Gastrocnemius medialis (tissue), 4 donors: ENCODE measurements at places on chromosomes 7 and 10. TPM values are rescaled to one million over a fixed set of nuclear protein-coding genes. Genes with fewer than 3 reads are reported as not detected.

UNC5B gene
- 1.2 TPM for total RNA-seq

CDC14C gene
- total RNA-seq = not detected

GUSB gene
- 6.7 TPM for total RNA-seq

LLCFC1 gene
- not detected for total RNA-seq

IMMP2L gene
- 18.1 TPM for total RNA-seq

CACNA2D1 gene
- total RNA-seq = 102 TPM

ZNF804B gene
- total RNA-seq = not detected

ZWINT gene
- total RNA-seq = not detected

ATP6V0A4 gene
- total RNA-seq = not detected

CDNF gene
- 9.6 TPM for total RNA-seq

AGMO gene
- 0.11 TPM for total RNA-seq

ITGB8 gene
- total RNA-seq = 0.90 TPM

ETV1 gene
- total RNA-seq = 2.0 TPM

GRCh38 chr7:47493976-47494911 lies 87.7 kb downstream of the TNS3 start:
- no peak for DNase-seq

DNA sequence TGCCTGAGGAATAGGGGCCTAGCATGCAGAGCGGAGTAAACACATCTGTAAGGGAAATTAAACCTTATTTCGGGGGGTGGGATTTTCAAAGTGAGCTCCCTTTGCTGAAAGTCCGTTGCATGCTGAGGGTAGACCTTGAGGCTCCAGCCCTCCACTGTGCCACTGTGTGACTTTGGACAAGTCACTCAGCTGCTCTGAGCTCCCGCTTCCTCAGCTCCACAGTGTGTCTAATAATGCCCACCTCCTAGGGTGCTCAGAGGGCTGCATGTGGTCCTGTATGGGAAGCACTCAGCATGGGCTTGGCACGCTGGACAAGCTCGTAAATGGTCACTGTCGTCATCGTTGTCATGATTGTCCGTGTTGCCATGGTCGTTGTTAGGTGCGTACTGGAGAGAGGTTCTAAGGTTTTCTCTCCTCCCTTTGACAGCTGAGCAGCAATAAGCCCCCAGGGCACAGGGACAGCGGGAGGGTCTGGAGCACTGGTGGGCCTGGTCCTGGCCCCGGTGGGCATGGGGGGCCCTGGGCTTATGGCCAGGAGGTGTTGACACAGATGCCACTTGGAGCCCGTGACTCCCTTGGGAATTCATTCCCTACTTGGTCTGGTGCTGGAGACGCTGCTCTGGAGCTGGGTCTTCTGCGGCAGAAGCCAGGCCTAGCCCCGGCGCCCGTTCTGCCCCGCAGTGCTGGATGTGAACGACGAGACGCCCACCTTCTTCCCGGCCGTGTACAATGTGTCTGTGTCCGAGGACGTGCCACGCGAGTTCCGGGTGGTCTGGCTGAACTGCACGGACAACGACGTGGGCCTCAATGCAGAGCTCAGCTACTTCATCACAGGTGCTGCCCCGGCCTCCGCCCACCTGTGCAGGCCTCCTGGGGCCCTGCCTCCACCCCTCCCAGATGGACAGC lies 13.1 kb downstream of the C10orf105 start:
- DNase-seq = no peak

DNA sequence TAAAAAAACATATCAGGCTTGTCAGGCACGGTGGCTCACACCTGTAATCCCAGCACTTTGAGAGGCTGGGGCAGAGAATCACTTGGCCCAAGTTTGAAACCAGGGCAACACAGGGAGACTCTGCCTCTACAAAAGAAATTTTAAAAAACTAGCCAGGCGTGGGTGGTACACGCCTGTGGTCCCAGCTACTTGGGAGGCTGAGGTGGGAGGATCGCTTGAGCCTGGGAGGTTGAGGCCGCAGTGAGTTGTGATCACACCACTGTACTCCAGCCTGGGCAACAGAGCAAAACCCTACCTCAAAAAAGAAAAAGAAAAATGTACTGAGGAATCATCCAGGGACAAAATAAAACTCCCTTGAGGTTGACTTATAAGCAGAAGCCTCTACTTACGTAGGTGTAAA lies 149.9 kb upstream of the KLF14 start:
- no peak for DNase-seq

GRCh38 chr7:37149051-37149772 lies 299.5 kb downstream of the ELMO1 start:
- DNase-seq = no peak

DNA sequence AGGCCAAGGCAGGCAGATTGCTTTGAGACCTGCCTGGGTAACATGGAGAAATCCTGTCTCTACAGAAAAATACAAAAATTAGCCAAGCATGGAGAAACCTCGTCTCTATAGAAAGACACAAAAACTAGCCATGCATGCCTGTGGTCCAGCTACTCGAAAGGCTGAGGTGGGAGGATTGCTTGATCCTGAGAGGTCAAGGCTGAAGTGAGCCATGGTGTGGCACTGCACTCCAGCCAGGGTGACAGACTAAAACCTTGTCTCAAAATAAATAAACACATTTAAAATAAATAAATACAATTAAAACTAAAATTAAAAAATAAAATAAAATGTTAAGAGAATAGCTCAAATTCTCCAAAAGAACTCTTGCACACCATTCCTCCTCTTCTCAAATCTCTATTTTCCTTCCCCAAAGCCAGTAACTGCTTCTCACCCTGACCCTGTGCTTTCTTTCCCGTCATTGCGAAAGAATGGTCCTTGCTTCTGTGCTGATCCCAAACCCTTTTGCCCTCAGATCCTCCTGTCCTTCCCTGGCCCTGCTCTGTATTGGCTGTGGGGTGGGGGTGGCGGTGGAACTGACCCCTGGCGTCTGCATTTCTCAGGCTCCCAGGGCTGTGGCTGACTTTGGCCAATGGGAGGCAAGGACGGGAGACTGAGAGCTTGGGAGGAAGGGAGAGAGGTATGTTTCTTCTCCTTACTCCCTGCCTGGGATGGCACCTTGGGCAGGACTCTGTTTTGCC lies 12.4 kb downstream of the SRGN start:
- DNase-seq = no peak

DNA sequence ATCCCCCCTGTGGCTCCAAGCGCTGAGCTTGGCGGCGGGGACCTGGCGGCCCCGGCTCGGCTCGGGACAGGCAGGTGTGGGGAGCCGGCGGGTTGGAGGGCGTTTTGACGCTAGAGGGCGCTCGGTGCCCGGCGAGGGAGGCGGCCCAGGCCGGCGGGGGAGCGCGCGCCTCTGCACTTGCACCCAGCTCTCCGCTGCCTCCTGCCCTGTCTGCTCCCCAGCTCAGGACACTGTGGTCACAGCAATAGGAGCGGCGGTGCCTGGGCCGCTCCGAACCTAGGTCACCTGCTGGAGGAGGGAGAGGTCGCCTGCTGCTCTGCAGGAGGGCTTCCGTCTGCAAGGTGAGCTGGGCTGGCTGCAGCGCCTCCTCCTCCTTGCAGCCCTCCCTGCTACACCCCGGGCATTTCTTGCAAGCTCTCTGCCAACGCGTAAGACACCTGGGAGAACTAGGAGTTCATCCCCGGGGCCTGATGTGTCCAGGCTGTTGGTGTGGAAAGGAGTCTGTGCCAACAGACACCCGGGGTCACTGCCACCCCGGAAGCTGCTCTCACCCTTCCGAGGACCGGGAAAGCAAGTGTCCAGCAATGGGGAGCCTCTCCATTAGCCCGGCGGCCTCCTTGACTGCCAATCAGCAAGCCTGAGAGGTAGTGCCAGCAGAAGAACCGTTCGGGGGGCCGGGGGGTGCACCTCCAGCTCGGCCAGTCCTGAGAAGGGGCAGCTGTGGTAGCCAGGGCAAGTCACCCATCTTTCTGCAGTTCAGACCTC lies 620.4 kb downstream of the GALNT17 start:
- no peak for DNase-seq

GRCh38 chr10:27600930-27601329 lies 96.8 kb downstream of the RAB18 start:
- DNase-seq = no peak

DNA sequence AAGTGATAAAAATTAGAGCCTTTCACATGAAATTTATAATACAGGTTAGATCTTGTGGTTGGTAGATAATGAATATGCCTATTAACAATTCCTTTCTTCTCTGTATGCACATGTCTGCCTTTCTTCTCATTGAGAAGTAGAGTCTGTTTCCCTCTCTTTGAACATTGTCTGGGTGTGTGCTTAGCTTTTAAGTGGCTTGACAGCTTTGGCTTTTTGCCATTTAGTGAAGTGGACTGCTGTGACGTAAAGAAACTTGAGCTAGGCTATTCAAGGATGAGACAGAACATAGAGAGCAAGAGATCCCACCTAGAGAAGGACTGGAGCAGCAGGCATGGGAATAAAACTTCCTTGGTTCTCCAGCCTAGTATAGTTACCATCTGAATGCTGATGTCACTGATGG lies 996.7 kb upstream of the CELF2 start:
- no peak for DNase-seq

DNA sequence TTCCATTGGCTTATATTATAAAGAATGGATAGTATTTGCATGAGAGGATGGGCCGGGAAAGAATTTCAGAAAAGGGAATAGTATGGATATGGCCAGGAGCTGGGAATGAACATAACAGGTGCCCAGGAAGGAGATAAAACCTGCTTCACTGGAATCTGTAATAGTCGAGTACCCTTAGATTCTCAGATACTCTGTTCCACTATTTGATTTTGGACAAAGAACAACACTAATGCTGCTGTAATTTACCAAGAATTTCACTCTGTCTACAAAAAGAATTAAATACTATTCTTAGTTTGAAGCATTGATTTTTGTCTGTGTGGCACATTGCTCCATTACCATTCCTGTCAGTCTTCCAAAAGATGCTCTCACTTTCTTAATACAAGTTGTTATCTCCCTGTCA lies 718.2 kb upstream of the LRRN3 start:
- DNase-seq = no peak

- DNase-seq = no peak
These were observed 974 bp downstream of the KIF11 start for GRCh38 chr10:92593619-92594588.

GRCh38 chr10:113445736-113446135 lies 107.1 kb upstream of the HABP2 start:
- DNase-seq = no peak

DNA sequence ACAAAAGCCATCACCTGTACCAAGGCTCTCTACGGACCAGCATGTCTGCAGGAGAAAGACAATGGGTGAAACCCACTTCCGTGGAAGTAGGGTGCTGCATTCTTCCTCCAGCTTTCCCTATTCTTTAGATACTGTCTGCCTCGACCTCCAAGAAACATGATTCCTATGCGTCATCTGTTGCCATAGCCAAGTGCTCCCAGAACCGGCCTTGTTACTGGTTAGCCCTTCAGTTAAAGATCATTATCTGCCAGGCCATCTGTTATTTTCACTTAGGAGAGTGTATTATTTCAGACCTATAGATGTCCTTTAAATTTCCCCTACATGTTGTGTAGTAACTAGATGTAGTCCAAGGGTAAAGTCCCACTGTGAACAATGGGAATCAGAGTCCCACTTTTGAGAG lies 89.0 kb upstream of the KIAA1217 start:
- DNase-seq = no peak

DNA sequence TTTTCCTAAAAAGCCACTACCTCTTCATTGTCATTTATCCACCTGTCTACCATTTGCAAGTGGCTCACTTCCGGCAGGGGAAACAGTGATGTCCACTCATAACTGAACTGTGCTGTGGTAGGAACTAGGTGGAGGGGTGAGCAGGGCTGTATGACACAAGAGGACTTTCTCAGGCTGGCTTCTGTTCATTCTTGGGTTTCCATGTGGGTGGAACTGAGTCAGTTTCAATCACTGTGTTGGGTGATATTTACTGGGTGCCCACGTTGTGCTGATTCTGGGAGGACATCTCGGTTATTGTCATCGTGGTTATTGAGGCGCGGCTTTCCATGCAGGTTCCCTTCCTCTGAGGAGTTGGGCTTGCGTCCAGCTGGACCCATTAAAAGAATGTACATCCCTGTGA lies 38.8 kb downstream of the RAMP3 start:
- DNase-seq = no peak

- DNase-seq = no peak
These were observed 129.2 kb downstream of the RPS24 start for GRCh38 chr10:78162853-78163252.

DNA sequence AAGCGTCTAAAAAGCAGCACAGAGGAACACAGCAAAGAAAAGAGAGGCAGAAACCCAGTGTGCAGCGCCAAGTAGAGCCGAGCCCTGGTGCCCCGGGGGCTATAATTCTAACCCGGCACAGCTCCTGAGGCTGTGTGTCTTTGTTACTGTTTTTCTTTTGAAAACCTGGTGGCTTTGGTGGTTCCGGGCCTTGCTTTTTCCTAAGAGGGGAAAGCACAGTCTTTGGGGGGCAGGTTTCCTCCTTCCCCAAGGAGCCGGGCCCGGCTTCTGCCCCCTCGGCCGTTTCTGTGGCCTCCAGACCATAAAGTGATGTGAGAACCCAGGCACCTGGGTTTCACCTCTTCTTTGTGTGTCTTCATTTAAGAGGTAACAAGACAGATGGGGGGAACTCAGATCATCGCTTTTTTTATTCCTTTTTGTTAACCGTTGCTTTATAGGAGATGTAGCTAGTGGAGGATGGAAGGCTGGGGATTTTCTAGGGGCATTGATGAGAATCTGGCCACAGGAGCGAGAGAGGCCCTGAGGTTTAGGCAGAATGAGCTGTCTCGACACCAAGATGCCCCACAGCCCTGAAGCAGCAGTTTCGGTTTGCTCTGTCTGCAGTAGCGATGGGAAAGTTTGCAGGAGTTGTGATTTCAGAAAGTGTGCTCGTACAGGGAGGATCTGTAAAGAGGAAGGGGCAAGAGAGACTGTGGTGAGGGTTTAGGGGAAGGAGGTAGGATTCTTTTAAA lies 367.8 kb upstream of the GALNT17 start:
- no peak for DNase-seq

- no peak for DNase-seq
These were observed 1382.6 kb downstream of the GATA3 start for GRCh38 chr10:9437131-9437530.

DNA sequence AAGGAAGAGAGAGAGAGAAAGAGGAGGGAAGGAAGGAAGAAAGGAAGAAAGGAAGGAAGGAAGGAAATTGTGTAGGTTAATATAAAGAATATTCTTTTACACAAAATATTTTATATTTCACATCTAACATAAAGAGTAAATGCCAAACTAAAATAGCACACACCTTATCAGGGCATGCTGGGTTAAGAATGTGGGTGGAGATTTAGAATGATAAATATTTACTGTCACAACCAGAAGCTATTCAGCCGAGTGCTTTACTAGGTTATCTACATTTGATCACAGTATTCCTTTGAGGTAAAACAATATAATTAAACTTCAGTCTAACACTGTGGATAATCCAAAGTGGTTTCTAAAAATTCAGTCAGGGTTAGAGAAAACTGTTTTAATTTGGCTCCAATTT lies 103.3 kb downstream of the SEMA3A start:
- DNase-seq = no peak

GRCh38 chr7:128884561-128885369 lies 22.1 kb downstream of the ATP6V1F start:
- DNase-seq = no peak
